Left kidney (tissue), 8 donors: ENCODE measurements at places on chromosomes 11 and 22. TPM values are rescaled to one million over a fixed set of nuclear protein-coding genes. Genes with fewer than 3 reads are reported as not detected.

DNA sequence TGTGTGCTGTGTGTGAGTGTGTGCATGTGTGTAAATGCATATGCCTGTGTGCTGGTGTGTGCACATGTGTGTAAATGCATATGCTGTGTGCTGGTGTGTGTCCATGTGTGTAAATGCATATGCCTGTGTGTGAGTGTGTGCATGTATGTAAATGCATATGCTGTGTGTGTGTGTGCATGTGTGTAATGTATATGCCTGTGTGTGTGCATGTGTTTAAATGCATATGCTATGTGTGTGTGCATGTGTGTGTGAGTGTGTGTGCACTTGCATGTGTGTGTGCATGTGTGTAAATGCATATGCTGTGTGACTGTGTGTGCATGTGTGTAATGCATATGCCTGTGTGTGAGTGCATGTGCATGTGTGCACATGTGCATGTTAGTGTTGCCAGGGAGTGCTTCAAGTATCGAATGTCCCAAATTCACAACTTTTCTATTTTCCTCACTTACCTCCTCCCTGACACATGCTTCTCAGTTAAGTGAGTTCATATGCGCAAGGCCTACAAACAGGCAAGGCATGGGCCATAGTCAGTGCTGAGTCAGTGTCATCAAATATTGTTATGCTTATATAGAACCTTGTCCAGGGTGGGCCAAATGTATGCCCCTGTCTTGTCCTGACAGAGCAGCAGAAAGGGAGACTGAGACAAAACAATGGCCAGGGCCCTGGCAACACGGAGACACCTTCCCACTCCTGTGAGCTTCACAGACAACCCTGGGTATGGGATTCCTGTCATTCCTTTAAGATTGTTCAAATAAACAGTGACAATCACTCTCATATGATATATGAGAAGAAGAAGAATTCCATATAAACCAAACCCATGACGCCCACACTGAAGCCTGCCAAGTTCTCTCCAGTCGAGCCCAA, 38.6 kb downstream of the GGTLC2 start:
- DNase-seq, result no peak

DNA sequence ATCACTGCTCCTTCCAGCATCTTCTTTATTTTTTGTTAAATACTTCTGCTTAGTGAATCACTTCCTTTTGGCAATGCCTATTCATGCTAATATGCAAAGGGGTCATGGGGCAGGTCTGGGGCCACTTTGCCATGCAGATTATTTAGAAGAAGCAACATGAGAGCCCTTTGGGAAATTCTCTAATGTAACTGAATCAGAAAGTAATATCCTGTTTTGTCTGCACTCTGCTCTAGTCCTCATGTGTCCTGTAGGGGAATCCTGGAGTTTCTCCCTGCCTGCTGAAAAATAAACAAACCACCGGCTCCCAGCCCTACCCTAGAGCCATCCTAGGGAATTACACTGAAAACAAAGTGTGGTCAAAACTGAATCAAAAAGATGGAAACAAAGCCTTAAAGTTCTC, 176.5 kb upstream of the POU2AF2 start:
- DNase-seq, result no peak

DNA sequence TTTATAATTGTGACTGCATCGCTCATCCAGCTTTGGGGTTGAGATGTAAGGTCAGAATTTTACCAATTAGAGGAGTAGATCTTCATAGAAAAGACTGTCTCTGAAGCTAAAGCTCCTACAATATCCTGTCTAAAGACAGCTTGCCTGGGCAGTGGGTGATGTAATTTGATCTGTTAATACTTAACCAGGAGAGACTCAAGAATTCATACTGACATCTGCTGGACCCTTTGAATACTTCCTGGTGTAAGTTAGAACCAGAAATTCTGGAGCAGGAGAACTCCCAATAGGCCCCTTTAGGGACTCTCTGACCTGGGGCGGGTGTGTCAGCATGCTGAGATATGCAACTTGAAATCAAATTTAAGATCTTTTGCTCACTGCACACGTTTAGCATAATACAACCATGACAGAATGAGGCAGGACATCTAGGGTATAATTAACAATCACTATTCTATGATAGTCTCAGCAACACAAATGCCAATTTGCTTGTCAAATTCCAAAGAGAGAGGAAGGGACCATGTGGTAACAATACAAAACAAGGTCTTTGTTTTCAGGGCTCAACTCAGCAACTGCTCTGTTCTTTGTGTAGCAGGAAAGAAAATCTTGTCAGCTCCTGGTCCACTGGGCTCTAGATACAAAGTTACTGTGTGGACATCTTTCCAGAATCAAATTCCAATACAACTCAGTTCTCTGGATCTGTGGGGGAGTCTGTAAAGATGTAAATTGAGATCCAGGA, 143.9 kb downstream of the INSC start:
- peak; percentile 61 for DNase-seq

- DNase-seq, result no peak
These were observed 245.7 kb downstream of the ST3GAL4 start for GRCh38 chr11:126601136-126601535.

DNA sequence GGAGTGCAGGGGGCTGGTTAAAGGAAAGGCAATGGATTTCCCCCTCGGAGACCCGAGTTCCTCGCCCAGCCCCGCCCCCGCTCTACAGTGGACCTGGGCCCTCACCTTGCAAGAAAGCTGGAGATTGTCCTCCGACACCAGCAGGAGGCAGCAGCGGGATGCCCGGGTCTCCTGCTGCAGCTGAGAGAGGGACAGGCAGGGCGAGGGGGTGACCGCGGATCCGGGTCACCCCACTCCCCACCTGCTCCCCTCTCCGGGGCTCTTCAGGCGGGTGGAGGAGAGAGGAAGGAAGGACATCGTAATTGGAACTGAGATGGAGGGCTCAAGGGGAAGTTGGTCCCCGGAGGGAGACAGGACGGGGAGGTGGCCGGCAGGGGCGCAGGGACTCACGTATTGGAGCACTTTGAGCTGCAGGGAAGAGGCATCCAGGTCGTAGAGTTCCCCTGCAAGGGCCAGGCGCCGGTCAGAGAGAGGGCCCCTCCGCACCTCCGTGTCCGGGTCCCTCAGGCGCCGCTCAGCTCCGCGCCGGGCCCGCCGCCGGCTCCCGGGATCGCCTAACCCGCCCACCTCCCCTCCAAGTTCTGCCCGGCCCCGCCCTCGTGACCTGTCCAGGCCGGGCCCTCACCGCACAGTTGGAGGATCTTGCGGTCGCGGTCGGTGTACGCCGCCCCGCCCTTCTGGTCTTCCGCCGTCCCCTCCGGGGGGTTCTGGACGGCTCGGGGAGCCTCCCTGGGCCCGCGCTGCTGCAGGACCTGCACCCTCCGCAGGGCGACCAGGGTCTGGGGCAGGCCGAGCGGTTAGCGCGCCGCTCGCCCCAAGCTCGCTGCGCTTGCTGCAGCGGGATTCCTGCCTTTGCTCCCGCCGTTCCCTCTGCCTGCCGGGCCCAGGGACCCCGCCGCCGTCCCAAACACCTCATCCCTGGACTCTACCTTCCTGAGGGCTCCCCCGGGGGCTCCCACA, 84.1 kb downstream of the PDE2A start:
- peak; percentile 57 for DNase-seq

RAB39A gene
- polyA plus RNA-seq, result 1.2 TPM
